Mesothelial cell of epicardium (in vitro differentiated cells): ENCODE measurements at places on chromosomes 13 and 19. TPM values are rescaled to one million over a fixed set of nuclear protein-coding genes. Genes with fewer than 3 reads are reported as not detected.

LIM2 gene
- total RNA-seq, result not detected in 3 replicates

EXOC3L2 gene
- 1.4 to 1.7 TPM (median 1.6 TPM) in 3 replicates for total RNA-seq

ZNF99 gene
- not detected in 3 replicates for total RNA-seq

ZNF30 gene
- total RNA-seq, result 4.7 to 5.8 TPM (median 4.8 TPM) in 3 replicates

DNA sequence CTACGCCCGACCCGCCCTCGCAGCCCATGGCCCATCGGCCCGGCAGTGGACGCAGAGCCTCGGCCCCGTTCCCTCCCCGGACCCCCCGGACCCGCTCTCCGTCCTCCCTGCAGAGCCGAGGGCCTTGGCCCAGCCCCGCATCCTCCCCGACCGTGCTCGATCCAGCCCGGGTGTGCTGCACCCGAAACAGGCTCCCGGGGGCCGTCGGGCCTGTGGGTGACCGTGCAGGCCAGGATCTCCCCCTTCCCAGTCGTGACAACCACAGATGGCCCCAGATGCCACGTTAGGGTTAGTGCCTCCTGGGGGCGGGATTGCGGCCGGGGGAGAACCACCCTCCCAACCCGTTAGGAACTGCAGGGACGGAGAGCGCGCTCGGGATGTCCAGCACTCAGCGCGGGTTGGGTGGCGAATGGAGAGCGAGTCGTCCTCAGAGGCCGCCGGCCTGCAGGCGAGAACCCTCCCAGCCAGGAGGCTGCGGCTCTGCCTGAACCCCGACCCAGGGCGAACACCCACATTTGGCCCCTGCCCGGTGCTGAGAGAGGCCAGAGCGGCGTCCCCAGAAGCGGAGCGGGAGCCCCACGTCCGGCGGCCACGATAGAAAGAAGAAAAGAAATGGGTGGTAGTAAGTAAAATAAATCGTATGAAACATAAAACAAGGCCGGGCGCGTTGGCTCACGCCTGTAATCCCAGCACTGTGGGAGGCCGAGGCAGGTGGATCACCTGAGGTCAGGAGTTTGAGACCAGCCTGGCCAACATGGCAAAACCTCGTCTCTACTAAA is 6.7 kb upstream of the MADCAM1 start:
- H3K36me3 ChIP-seq, result no peaks in the 10 kb centered on the region
- DNase-seq, result no peak
- H3K27ac ChIP-seq, result peak overlapping the region; percentile 47
- H3K27me3 ChIP-seq, result peaks cover 25% of the 10 kb centered on the region
- peak overlapping the region; percentile 80 for H3K4me3 ChIP-seq
- peaks cover 13% of the 10 kb centered on the region for H3K4me1 ChIP-seq

DNA sequence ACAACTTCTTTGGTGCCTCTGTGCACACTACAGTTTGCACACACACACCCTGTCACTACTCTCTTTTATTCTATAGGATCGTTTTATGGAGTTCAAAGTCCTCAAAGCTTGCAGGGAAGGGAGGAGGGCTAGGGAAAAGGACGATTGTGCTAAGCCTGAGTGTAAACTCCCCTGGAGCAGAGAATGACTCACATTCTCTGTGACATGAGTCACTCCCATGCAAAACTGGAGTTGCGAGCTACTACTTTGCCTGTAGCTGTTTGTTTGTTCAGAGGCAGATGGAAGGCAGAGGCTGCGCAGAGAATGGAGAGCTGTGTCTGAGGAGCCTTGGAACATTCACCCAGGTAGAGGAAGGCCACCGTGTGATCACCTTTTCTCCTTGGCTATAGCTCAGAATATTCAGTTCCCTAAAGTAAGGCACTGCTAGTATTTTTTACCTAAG is 80.5 kb upstream of the MBNL2 start:
- no peaks in the 10 kb centered on the region for H3K27me3 ChIP-seq
- no peaks in the 10 kb centered on the region for H3K36me3 ChIP-seq
- H3K27ac ChIP-seq, result peak overlapping the region; percentile 81
- H3K4me3 ChIP-seq, result peak overlapping the region; percentile 49

- DNase-seq, result no peak
- no peak overlapping the region for H3K27ac ChIP-seq
- no peaks in the 10 kb centered on the region for H3K36me3 ChIP-seq
Measured at GRCh38 chr19:49894879-49895565, 1.7 kb downstream of the IL4I1 start.

DNA sequence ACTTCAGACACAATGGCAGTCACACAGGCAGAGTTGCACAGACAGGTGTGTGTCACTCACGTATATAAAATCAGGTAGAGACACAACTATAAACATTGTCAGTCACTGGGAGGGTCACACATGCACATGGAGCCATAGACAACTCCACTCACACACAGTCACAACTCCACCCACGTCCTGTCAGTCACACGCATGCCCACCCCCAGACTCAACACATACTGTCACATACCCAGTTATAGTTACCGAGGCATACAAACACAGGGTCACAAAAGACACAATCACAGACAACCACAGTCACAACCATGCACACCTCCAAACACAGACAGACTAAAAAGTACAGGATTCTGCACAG is 1.5 kb downstream of the NUMBL start:
- H3K27me3 ChIP-seq, result no peaks in the 10 kb centered on the region
- no peak for DNase-seq
- no peak overlapping the region for H3K27ac ChIP-seq

DNA sequence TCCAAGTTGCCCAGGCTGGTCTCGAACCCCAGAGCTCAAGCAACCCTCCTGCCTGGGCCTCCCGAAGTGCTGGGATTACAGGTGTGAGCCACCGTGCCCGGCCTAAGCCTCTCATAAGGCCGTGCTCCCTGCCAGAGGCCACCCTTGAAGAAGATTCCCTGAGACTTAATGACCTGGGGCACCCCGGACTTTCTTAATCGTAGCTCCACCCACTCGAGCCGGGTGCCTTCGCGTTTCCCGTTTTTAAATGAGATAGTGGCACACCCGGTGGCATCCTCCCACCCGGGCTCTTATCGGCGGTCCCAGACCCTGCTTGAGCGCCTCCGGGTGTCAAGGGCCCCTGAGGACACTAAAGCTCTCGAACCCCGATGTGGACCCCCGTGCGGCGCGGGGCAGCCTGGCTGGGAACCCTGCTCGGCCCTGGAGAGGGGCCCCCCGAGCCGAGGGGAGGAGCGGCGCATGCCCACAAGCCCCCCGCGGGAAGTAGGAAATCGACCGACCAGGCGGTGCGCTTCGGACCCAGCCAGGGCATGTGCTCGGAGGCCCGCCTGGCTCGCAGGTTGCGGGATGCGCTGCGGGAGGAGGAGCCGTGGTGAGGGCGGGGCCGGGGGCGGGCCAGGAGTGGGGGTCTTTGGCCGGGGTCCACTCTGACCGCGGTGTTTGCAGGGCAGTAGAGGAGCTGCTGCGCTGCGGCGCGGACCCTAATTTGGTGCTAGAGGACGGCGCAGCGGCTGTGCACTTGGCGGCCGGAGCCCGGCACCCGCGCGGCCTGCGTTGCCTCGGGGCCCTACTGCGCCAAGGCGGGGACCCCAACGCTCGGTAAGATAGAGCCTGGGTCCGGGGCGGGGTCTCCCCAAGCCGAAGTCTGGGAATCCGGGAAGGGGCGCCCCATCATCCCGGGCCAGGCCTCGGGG is at the start of gene ANKLE1:
TSS of gene ANKLE1 (plus strand) at position 511 of the 914 bp plus-strand sequence. CDS start at position 531, 20 bp downstream.
- peaks cover 10% of the 10 kb centered on the region for H3K36me3 ChIP-seq
- DNase-seq, result no peak
- H3K4me1 ChIP-seq, result peaks cover 2% of the 10 kb centered on the region
- peaks cover 11% of the 10 kb centered on the region for H3K27me3 ChIP-seq
- peak within 1 kb of the TSS; percentile 59 for H3K4me3 ChIP-seq
- no peak within 1 kb of the TSS for H3K27ac ChIP-seq

GRCh38 chr19:51387924-51388389 is at the start of gene LIM2:
LIM2 (minus strand) TSS chr19:51387974; CDS start chr19:51387443, 531 bp downstream.
- H3K4me3 ChIP-seq, result no peak within 1 kb of the TSS
- peaks cover 6% of the 10 kb centered on the region for H3K4me1 ChIP-seq
- H3K27ac ChIP-seq, result no peak within 1 kb of the TSS

DNA sequence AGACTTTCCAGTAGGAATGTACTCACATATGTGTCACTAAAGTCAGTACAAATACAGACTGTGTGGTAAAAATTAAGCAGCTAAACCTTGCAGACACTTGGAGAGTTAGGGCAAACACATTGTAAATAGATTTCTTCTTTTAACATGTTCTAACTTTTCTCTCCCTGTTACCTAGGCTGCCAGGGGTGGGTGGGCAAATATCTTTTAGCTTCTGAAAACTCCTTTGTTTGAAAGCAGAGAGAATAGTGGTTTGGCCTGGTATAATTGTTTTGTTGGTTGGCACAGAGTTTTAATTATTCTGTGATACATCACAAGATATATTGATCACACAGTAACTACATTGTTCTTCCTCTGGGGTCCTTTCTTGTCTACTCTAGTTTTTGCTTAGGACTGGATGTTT is 289.8 kb upstream of the DACH1 start:
- no peak overlapping the region for H3K4me3 ChIP-seq
- peak overlapping the region; percentile 43 for H3K27ac ChIP-seq
- H3K4me1 ChIP-seq, result peaks cover 10% of the 10 kb centered on the region
- H3K36me3 ChIP-seq, result peaks cover 3% of the 10 kb centered on the region
- no peak for DNase-seq
- no peaks in the 10 kb centered on the region for H3K27me3 ChIP-seq

- no peaks in the 10 kb centered on the region for H3K27me3 ChIP-seq
- DNase-seq, result no peak
- H3K4me1 ChIP-seq, result peaks cover 26% of the 10 kb centered on the region
- no peak overlapping the region for H3K4me3 ChIP-seq
- peak overlapping the region; percentile 72 for H3K27ac ChIP-seq
Measured at GRCh38 chr13:43368003-43368402, 344.6 kb downstream of the DNAJC15 start.

DNA sequence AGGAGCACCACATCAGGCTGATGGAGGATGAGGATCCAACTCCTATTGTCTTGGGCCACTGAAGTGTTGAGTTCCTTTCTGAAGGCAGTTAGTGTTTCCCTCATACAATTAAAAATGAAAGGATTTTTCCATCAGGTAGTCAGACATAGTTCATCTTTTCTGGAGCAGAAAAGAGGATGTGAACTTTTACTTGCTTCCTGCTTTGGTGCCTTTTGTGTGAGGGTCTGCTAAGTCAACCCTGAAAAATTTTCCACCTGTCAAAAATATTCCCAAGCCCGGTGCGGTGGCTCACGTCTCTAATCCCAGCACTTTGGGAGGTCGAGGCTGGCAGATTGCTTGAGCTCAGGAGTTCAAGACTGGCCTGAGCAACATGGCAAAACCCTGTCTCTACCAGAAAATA is 43.9 kb downstream of the RGCC start:
- H3K4me1 ChIP-seq, result no peaks in the 10 kb centered on the region
- no peaks in the 10 kb centered on the region for H3K36me3 ChIP-seq
- no peaks in the 10 kb centered on the region for H3K27me3 ChIP-seq
- no peak overlapping the region for H3K4me3 ChIP-seq
- DNase-seq, result no peak
- H3K27ac ChIP-seq, result no peak overlapping the region

- H3K36me3 ChIP-seq, result no peaks in the 10 kb centered on the region
- no peak for DNase-seq
- no peak overlapping the region for H3K27ac ChIP-seq
- peaks cover 5% of the 10 kb centered on the region for H3K27me3 ChIP-seq
Measured at GRCh38 chr13:21478881-21479808, 20.0 kb upstream of the ZDHHC20 start.

DNA sequence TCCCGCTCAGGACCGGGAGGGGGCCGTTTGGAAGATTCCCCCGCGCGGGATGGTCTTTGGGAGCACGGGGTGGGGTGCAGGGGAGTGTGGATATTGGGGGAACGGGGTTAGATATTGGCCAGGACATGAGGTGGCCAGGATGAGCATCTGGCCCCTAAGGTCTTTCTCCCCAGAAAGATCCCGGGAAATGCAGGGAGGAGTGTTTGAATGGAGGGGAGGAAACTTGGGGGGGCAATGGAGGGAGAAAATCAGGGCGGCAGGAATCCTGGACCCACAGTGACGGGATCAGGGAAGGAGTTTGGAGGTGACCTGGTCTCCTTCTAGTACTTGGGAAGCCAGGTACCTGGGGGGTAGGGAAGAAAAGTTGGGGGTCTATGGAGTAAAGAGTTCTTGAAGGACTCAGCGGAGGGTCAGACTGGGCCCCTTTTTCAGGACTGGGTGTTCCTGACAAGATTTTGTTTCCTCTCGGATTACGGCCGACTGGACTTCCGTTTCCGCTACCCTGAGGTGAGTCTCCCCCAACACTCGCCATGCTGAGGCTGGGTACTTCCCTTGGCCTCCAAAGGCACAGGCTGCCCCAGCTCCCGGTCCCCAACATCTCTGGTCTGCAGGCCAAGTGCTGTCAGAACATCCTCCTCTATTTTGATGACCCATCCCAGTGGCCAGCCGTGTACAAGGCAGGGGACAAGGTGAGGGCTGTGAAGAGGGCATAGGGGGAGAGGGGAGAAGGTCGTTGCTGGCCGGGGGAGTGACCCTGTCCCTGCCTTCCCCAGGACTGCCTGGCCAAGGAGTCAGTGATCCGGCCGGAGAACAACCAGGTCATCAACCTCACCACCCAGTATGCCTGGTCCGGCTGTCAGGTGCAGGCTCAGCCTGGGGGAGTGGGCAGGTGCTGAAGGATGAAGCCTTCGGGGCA is 989 bp downstream of the TMEM145 start:
- no peak for DNase-seq
- H3K27ac ChIP-seq, result no peak overlapping the region
- H3K27me3 ChIP-seq, result peaks cover 63% of the 10 kb centered on the region
- H3K4me1 ChIP-seq, result peaks cover 7% of the 10 kb centered on the region
- no peaks in the 10 kb centered on the region for H3K36me3 ChIP-seq

DNA sequence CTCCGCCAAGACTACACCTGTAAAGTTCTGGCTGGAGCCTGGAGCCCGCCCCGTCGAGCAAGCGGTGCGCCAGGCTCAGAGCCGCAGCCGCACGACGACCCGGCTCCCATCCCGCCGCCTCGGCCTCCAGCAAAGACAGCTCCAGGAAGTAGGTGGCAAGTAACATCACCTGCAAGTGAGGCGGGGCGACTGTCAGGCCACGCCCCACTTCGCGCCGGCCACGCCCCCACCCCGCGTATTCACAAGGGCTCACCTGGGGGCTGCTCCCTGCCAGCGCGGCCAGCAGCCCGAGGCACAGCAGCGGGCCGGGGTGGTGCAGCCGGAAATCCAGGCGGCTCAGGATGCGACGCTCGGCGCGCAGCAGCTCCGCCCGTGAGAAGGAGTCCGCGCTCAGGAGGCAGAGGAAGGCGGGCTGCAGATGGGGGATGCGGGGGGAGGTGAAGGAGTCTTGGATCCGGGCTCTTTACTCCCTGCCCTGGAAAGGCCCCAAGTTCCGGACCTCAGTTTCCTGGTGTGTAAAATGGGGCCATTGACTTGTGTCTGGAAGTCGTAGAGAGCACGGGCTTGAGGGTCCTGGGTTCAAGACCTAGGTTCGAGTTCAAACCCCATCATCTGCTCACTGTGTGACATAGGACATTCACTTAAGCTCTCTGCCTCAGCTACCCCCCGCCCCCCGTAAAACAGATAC is 3.2 kb downstream of the CCNP start:
- peaks cover 2% of the 10 kb centered on the region for H3K4me1 ChIP-seq
- no peak overlapping the region for H3K27ac ChIP-seq
- H3K4me3 ChIP-seq, result no peak overlapping the region
- no peaks in the 10 kb centered on the region for H3K36me3 ChIP-seq
- peaks cover 73% of the 10 kb centered on the region for H3K27me3 ChIP-seq
- no peak for DNase-seq

GRCh38 chr19:46720503-46721239 is 3.8 kb upstream of the PRKD2 start:
- H3K4me3 ChIP-seq, result no peak overlapping the region
- no peak for DNase-seq
- H3K27me3 ChIP-seq, result no peaks in the 10 kb centered on the region
- H3K36me3 ChIP-seq, result peaks cover 15% of the 10 kb centered on the region
- H3K27ac ChIP-seq, result no peak overlapping the region

GRCh38 chr13:54347531-54347930 is 1318.9 kb downstream of the OLFM4 start:
- H3K27me3 ChIP-seq, result no peaks in the 10 kb centered on the region
- DNase-seq, result no peak
- H3K4me1 ChIP-seq, result peaks cover 7% of the 10 kb centered on the region
